ENCODE measurements at places on chromosomes 7 and 10. TPM values are rescaled to one million over a fixed set of nuclear protein-coding genes. Genes with fewer than 3 reads are reported as not detected.
A peak's percentile ranks its signal among the peaks of the same experiment; 100 is the strongest.

VGF gene
- 0.17 TPM for total RNA-seq

PON1 gene
- not detected for total RNA-seq

PDE6C gene
- total RNA-seq, result not detected

TDRD1 gene
- 0.22 TPM for total RNA-seq

ST8SIA6 gene
- not detected for total RNA-seq

MINDY4 gene
- 1.1 TPM for total RNA-seq

OTUD1 gene
- total RNA-seq, result 69.0 TPM

FAM25C gene
- not detected for total RNA-seq

CTAGE15 gene
- total RNA-seq, result not detected

AOC1 gene
- total RNA-seq, result not detected

HMX3 gene
- total RNA-seq, result not detected

- DNase-seq, result no peak
Observed at GRCh38 chr10:125811251-125811650, 11.8 kb downstream of the UROS start.

- DNase-seq, result no peak
Observed at GRCh38 chr7:134388336-134389019, 70.4 kb downstream of the AKR1B1 start.

DNA sequence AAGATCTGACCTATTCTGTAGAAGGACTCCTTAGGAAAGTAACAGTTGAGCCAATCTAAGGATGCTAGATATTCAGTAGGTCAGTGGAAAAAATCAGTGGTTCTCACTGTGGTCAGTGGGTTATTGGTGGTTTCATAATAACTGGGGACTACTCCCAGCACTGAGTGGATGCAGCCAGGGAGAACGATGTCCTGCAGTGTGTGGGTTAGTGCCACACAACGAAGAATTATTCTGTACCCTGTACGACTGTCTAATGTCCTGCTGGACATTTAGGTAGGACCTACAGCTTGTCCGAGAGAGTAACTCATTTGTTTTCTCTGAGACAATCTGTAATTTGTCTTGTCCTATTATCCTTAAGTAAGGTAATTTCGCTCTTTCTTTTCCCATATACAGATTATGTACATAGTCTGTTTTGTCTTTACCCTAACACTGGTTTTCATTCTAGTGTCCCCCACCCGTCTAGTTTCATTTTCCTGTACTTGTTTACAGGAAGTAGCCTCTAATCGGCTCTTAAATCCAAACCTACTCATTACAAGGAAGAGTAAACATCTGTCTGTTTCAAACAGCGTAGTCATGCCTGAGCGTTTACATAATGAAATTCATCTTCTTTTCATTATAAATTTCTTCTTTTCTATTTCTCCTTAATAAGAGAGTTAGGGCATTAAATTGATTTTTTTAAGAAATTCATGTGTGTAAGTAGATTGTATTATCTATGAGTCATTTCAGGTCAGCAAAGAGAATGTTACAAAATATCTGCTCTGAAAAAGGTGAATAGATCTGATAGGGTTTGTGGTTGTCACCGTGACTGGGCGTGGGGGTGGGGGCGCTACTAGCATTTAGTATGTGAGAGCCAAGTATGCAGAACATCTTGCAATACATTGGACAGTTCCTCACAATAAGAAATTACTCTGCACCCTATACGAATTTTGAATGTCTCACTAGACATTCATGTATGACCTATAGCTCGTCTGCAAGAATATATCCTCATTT lies 8.3 kb upstream of the ZC3HAV1L start:
- DNase-seq, result no peak

GRCh38 chr7:76296743-76297740 lies 5.4 kb upstream of the HSPB1 start:
- DNase-seq, result no peak

- DNase-seq, result no peak
Observed at GRCh38 chr10:29703271-29703670, 68.5 kb upstream of the SVIL start.

DNA sequence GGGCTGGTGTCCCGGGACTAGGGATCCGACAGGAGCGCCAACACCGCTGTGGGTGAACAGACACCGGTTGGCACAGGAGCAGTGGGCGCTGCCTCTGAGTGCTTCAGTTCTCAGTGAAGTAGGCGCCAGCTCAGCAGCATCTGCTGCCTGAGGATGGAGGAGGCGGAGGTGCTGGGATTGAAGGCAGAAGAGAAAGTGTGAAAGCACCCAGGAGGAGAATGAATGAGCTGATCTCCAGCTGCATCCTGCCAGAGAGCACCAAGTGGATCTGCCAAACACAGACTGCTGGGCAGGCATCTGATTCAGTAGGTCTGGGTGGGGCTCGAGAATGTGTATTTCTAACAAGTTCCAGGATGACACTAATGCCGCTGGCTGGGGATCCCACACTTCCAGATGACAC lies 74.5 kb downstream of the LANCL2 start:
- no peak for DNase-seq

DNA sequence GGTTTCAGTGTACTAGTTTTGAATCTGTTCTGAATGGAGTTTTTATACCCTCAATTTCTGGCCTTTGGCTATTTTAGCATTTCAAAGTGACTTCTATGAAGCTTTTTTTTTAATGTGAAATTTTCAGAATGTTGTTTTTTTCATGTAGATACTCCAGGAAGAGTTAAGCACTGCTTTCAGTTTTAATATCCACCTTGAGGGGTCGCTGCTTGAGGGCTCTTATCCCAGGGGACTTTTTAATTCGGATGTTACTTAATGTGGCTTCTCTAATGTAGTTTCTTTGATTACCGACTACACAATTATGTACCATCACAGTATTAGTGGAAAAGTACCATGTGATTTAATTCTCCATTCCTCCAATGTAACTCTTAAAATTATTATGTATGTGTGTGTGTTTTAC lies 5.2 kb downstream of the IFIT5 start:
- DNase-seq, result peak; percentile 69

DNA sequence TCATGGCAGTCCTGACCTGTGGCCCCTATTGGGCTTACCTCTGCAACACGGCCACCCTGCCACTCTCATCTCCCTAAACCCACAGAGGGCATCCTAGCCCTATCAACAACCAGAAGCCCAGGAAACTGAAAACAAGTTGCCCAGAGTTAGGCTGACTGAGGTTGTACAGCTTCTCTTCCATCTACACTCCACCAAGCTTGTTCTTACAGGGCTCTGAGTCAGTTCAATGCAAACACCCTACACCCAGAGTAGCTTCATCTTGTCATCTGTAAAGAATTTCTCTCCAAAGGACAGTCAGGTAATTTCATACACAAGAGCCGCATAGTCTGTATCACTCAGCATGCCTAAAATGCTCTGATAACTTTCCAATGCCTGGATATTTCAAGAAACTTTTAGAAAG lies 175.4 kb downstream of the ARID5B start:
- DNase-seq, result no peak

GRCh38 chr10:17792991-17793390 lies 16.2 kb upstream of the MRC1 start:
- no peak for DNase-seq

GRCh38 chr7:80197627-80198026 lies 63.0 kb downstream of the GNAI1 start:
- no peak for DNase-seq

DNA sequence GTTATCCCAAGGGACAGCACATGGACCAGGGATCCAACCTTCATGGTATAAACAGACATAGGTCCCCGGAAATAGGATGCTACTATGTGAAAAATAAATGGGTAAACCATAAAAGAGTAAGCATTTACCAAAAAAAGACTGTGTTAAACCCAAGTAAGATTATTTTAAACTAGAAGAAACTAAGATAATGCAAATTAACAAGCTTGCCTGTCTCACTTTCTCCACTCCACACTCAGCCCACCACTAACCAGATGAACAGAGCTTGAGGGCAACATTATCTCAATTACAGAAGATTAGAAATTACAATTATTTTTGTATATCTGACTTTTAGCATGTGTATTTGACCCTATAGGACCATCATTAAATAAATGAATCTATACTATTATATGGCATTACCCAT lies 117.2 kb upstream of the CAV2 start:
- no peak for DNase-seq

- DNase-seq, result no peak
Observed at GRCh38 chr7:132904209-132904608, 177.7 kb downstream of the CHCHD3 start.

DNA sequence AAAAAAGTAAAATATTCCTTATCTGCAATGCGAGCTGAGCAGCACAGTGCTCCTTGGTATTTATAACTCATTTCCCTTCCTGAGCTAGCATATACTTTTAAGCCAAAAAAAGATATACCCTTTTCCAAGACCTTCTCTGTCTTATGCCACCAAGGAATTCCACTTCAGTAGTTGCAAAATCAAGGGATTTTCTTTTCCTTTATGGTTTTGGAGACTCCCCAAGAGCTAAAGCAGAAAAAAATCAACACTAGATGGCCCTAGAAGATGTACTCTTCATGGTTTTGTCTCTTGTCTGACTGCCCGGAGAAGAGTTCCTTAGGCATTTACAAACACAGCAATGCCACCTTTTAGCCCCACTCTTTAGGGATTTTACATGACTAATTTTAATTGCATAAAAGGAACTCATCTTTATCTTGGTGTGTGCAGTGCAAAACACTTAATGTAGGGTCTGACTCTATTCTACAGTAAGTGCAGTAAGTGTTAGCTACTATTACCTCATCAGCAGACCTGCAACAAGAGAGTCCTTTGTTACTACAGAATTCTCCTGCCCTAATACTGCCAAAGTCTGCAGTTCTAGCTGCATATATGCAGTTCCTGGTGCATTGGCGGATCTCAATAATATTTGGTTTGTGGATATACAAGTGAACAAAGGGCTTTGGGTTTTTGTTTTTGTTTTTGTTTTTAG lies 443.3 kb downstream of the GFRA1 start:
- DNase-seq, result no peak

DNA sequence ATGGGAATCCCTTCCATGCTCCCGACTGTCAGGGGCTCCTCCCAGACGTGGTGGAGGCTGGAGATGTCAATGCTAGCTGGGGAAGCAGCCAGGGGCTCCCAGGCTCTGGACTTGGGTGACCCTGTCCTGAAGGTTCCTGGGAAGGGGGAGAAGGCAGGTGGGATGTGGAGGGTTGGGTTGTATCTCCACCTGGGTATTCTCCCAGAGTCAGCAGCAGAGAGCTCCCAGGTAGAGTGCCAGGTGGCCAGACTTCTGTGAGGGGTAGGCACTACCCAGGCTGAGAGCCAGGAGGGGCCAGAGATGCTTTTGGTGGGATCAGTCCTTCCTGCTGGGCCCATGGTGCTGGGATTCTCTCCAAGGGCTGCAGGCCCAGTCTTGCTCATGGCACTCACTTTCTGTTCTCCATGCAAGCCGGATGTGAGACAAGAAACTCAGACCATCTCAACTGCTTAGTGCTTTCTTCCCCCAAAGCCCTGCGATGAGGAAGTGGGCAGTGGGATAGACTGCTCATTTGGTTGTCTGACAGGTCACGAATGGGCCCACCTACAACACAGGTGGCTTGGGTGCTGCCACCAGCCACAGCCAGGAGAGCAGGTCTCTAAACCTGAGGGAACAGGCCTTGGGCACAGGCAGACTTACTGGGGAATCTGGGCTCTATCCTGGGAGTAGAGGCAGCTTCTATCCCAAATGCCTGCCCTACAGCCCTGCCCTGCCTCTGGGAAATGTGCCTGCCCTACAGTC lies 52.5 kb upstream of the CAMK2B start:
- peak; percentile 43 for DNase-seq

GRCh38 chr7:111470998-111471397 lies 91.3 kb downstream of the IMMP2L start:
- no peak for DNase-seq

GRCh38 chr7:4690953-4691856 lies 9.1 kb downstream of the FOXK1 start:
- no peak for DNase-seq

DNA sequence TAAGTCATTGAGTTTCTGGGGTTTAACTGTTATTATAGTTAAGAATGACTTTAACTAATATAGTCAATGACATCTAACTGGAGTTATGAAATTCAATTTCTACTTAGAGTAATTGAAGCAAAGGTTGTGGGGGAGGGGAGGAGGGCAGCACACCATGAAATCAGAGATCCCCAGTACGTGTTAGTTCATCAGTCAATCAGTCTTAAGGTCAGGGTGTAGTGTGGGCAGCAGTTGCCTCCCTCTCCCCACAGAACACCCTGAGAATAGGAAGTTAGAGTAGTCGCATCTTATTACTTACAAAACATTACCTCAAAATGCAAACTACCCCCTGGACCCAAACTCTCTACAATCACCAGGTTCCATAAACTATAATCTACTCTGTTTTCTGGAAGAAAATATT lies 7.0 kb upstream of the HPS1 start:
- DNase-seq, result no peak

GRCh38 chr10:74841265-74841973 lies 15.0 kb downstream of the KAT6B start:
- DNase-seq, result no peak

- peak; percentile 26 for DNase-seq
Observed at GRCh38 chr7:137454246-137454724, 110.8 kb upstream of the PTN start.

- no peak for DNase-seq
Observed at GRCh38 chr10:51106311-51106945, 32.1 kb downstream of the PRKG1 start.

GRCh38 chr10:120508393-120508792 lies 51.4 kb downstream of the PLPP4 start:
- no peak for DNase-seq

DNA sequence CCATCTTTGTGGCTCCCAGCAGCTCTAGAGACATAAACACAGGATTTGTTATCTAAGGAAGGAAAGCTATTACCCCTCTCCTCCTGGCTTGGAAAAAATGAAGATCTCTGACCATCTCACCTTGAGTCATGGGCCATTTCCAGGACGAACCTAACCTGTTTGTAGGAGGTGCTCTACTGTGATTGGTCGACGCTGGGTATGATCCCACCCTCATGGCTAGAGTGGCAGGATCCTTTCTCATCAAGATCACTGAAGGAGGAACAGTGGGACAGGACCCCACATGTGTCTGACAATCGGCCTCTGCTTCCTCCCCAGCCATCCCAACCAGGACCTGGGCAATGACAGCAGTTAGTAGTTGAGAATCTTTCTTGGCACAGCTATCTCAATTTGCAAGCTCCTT lies 144.1 kb downstream of the EMX2 start:
- DNase-seq, result no peak

GRCh38 chr7:36736899-36737211 lies 12.6 kb upstream of the AOAH start:
- DNase-seq, result peak; percentile 55

GRCh38 chr7:84637568-84638338 lies 443.2 kb upstream of the SEMA3A start:
- DNase-seq, result no peak

GRCh38 chr7:92498557-92498956 lies 20.8 kb upstream of the ERVW-1 start:
- no peak for DNase-seq
